T-cell (primary cell): ENCODE measurements at places on chromosomes 4 and X.
A peak's percentile ranks its signal among the peaks of the same experiment; 100 is the strongest.

DNA sequence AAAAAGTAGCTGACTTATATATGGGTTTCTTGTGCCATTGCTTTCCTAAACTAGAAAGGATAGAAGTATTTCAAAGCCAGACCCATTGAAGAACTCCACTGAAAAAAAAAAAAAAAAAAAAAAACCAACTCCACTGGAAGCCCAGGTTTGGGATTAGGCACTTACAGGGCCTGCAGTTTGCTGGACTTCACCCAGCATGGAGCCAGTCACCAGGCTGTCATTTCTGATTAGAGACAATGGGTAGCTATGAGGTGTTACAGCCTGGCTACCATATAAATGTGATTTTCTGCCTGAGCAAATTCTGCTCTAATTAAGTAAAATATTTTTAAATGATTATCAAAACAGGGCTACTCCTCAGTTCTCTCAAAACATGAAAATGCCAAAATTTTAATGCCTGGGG lies 49.5 kb downstream of the HS6ST2 start:
- DNase-seq = no peak

- peak; percentile 8 for DNase-seq
These were observed 429 bp downstream of the NOCT start for GRCh38 chr4:139015948-139016471.

DNA sequence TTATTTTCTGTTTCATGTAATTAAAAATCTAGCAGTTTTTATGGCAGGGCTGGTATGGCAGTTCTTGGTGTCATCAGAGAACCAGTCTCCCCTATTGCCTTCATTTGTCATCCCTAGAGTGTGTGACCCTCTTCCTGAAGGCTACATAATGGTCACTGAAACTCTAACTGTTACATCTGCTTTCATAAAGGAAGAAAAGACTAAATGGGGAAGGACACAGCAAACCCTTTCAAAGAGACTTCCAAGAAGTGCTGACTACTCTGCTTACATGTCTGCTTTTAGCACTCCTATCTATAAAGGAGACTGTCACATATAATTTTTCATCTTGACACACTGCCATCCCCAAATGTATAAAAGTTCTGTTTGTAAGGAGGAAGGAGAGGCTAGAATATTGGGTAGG lies 105.9 kb upstream of the DIAPH2 start:
- no peak for DNase-seq

GRCh38 chr4:138978028-138978585 lies 37.5 kb upstream of the NOCT start:
- no peak for DNase-seq

DNA sequence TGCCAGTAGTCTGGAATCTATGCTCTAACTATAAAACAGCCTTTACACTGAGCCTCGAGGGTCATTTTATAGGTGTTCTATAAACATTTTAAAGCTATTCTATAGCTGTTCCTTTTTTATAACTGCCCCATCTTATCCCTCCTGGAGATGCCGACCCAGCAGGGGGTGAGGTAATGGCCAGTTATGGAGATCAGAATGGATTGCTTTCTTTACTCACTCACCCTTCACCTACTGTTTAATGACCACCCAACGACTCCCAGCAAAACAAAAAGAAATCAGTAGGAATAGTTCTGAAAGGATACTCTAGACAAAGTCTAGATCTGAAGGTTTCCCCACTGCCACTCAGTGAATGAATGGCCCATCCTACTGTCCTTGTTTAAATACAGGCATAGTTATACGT lies 1113.1 kb downstream of the FAT4 start:
- no peak for DNase-seq

GRCh38 chrX:71617742-71618141 lies 569 bp downstream of the CXCR3 start:
- DNase-seq = no peak

DNA sequence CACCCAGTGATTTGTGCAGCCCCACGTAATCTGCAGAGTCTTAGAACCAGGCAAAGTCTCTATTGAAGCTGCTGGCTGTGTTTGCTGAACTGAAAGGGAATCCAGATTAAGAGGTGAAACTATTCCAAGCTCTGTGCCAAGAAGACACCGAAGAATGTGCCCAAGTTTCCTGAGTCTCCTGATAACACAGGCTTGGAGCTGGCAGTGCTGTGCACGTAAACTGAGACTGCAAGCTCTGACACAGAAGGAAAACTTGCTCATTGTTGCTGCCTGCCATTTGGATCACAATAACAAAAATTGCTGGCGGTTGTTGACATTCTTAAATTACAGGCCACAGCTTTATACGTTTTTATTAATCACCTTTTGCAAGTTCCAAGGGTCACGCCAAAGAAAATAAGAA lies 60.2 kb upstream of the VCX3B start:
- no peak for DNase-seq

DNA sequence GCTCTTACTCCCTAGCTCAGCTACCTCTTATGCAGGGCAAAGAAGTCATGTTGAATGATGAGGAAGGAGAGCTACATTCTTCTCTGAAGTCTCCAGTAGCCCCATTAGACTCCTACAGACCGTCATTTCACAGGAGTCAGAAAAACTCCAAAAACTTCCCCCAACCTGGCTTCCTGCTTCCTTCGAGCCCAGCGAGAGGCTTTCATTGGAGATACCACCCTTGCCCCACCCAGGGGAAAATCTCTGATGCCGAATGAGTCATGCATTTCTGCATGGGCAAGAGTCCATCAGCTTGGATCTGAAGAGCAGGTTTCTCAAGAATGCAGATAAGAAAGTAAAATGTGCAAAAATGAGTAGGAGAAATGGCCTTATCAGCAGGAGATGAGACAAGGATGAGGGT lies 53.0 kb downstream of the ARSF start:
- DNase-seq = no peak

DNA sequence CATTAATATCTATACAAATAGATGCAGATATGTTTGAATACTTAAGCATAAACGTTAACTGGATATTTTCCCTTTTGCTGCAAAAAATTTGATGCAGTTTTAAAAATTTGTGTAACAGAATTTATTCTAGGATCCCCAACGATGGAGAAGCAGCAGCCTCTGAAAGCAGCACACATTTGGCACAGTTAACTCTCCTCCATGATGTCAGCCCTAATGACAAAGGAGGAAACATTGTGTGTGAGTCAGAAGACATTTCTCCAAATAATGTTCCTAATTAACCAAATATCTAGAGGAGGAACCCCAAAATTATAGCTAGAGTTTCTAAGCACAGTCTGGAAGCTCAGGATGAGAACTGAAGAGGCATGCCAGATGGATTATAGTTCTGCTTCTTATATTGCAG lies 281.9 kb upstream of the MAD2L1 start:
- no peak for DNase-seq

DNA sequence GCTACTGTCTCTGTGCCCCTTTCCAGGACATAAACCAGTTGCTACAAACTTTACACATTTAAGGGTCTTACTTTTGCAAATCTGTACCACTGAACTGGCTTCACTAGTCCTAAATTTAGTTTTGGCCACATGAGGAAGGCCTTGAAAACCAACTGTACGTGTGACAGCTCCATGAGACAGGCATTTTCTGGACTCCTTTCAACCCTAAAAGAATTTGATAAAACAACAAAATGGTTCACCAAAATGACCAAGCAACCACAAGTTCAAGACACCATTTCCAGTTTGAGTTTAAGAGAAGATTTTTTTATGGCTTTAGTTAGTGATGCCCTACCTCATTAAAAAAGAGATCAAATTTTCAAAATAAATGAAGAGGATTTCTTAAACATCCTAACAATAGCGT lies 246.4 kb downstream of the ZNF674 start:
- no peak for DNase-seq

DNA sequence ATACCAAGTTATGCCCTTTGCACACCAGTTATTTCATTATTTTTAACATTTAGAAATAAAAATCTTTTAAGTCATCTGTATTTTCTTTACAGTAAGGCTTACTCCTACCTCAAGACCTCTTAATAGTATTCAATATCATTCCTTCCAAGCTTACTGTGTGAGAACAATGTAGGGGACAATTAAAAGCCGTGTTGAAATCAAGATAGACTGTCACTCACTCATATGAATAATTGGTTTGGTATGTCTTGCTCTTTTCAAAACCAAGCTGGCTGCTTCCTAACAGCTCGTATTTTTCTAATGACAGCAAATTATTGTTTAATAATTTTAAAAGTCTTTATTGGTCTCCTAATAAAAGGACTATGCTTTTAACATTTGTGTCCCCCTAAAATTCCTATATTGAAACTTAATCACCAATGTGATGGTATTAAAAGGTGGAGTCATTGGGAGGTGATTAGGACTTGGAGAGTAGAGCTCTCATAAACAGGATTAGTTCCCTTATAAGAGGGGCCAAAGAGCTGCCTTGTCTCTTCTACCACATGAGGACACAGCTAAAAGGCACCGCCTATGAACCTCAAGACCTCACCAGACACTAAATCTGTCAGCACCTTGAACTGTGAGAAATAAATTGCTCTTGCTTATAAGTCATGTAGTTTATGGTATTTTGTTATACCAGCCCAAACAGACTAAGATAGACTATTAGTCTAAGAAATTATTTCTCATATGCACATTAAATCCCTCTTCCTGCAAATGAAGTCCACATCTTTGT lies 4.1 kb downstream of the ABCB7 start:
- no peak for DNase-seq

DNA sequence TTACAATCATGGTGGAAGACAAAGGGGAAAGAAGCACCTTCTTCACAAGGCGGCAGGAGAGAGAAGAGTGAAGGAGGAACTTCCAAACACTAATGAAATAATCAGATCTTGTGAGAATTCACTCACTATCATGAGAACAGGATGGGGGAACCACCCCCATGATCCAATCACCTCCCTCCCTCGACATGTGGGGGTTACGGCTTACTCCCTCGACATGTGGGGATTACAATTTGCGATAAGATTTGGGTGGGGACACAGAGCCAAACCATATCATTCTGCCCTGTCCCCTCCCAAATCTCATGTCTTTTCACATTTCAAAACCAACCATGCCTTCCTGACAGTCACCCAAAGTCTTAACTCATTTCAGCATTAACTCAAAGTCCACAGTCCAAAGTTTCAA lies 88.7 kb upstream of the PGRMC2 start:
- DNase-seq = no peak

DNA sequence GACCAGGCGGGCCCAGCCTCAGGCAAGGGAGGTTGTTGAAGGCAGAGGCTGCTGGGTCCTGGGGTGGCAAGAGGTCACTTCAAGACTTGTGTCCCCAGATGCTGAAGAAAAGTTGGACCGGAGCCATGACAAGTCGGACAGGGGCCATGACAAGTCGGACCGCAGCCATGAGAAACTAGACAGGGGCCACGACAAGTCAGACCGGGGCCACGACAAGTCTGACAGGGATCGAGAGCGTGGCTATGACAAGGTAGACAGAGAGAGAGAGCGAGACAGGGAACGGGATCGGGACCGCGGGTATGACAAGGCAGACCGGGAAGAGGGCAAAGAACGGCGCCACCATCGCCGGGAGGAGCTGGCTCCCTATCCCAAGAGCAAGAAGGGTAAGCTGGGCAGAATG lies 4.4 kb downstream of the PQBP1 start:
- DNase-seq = no peak

DNA sequence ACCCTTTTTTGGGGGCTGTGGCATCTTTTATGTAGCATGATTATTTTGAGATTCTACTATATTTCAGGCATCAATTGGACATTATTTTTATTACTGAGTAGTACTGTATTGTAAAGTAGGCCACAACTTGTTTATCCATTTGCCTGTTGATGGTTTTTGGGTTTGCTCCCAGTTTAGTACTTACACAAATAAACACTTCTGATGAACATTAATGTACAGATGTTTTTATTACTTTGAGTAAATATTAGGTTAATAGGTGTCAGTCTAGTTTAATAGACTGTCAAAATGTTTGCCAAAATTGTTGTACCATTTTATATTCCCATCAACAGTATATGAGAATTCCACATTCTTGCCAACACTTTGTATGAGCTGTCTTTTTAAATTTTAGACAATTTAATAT lies 214.9 kb upstream of the MAD2L1 start:
- DNase-seq = no peak

GRCh38 chr4:94665500-94666404 lies 92.0 kb upstream of the BMPR1B start:
- no peak for DNase-seq

- DNase-seq = no peak
These were observed 254.4 kb upstream of the BOD1L1 start for GRCh38 chr4:13881892-13882291.
